ENCODE measurements at places on chromosomes 11 and 22. TPM values are rescaled to one million over a fixed set of nuclear protein-coding genes. Genes with fewer than 3 reads are reported as not detected.

- DNase-seq = no peak
Measured at GRCh38 chr22:40001800-40002577, 7.2 kb downstream of the FAM83F start.

GRCh38 chr11:56396047-56396446 lies 16.4 kb upstream of the OR5AL1 start:
- no peak for DNase-seq

GRCh38 chr11:126829716-126830115 lies 170.9 kb downstream of the KIRREL3 start:
- DNase-seq = no peak

DNA sequence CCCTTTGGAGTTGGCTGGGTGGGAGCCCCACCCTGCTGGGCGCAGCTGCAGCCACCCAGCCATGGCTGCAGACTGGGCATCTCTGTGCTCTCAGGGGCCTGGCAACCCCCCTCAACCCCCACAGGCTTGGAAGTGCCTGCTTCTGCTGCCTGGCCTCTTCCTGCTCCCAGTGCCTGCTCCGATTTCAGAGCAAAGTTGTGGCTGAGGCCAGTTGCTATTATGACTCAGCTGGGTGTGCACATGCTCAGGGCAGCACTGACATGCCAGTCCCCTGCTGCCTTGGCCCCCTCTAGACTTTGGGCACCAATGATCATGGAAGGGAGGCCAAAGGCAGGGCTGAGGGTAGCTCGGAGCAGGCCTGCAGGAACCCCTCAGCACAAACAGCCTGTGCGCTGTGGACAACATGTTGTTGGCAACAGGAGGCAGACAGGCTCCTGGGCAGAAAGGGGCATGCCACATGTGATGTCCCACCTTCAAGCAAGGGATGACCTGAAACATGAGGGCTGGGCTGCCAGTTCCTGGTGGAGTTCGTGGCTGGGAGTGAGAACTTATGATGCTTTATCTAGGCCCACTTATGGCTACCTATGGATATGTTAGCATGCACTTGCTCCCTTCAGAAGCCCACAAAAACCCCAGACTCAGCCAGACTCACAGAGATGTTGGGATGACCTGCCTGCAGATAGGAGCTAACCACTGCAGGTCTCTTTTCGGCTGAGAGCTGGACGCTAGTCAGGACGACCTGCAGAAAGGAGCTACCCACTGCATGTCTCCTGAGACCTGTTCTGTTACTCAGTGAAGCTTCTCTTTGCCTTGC lies 96.4 kb upstream of the AMOTL1 start:
- DNase-seq = no peak

Gene FOLR3
- total RNA-seq = 0.32 TPM

Gene MS4A8
- 11.8 TPM for total RNA-seq

Gene MMP13
- total RNA-seq = not detected

Data from left lung (tissue), 14 donors.